Stimulated activated CD8-positive, alpha-beta memory T cell treated with anti-CD3 and anti-CD28 coated beads, Interleukin-7, amount 100 ng/mL, for 4 hours (primary cell): ENCODE measurements at places on chromosomes 12 and 14.
A peak's percentile ranks its signal among the peaks of the same experiment; 100 is the strongest.

DNA sequence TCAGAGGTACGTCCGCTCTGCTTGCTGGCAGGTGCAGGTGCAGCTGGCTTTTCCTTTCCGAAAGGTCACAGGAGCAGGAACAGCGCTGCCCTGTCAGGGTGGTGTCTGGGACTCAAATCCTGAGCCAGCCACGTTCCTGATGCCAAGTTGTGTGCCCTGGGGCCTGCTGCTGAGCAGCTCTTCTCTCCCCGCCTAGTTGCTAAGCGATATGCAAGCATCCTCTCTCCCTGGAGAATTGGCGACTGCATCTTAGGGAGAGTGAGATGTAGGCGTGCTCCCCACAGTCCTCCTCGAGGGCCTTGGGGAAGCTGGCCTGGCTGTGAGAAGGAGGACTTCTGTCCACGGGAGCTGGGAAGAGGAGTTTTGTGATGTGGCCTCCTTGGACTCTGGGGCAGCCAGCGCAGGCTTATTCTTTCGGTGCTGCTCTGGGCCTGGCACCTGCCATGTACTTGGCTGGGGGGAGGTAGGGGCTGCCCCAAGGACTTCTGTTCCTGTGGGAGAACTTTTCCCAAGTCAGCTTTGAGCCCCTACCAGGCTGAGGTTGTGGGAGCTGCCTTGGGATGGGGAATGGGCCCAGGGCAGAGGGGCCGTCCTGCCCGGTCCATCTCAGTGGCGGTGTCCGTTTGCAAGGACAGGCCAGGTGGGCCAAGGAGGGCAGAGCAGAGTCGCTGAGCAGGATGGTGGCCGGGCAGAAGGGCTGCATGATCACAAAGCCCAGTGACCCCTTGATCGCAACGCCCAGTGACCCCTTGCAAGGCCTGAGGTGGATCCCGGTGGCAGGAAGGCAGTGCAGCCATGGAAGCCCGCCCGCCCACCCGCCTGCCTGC lies 183.5 kb downstream of the ADGRD1 start:
- DNase-seq = no peak

DNA sequence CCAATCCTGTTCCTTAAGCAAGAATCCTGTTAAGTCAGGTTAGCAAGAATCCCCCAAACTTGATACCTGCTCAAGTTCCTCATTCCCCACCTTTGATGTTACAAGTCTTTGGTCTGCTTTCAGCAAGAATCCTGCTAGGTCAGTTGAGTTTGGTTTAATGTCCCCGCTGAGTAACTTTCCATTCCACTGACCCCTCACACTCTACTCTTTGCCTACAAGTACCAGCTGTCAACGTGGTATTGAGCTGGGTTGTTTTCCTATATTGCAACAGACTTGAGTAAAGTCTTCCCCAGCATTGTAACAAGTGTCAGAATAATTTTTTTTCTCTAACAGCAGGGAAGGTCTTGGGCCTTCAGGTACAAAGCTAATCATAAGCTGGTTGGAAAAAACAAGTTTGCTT lies 6.3 kb downstream of the PPM1H start:
- no peak for DNase-seq

GRCh38 chr14:43116341-43116740 lies 1390.7 kb downstream of the FSCB start:
- DNase-seq = no peak

GRCh38 chr12:2449586-2449985 lies 345.2 kb upstream of the FKBP4 start:
- DNase-seq = no peak

GRCh38 chr14:102775855-102776760 lies 1.1 kb upstream of the TRAF3 start:
- DNase-seq = no peak

- DNase-seq = no peak
Observed at GRCh38 chr14:100263141-100263540, 24.2 kb downstream of the YY1 start.

DNA sequence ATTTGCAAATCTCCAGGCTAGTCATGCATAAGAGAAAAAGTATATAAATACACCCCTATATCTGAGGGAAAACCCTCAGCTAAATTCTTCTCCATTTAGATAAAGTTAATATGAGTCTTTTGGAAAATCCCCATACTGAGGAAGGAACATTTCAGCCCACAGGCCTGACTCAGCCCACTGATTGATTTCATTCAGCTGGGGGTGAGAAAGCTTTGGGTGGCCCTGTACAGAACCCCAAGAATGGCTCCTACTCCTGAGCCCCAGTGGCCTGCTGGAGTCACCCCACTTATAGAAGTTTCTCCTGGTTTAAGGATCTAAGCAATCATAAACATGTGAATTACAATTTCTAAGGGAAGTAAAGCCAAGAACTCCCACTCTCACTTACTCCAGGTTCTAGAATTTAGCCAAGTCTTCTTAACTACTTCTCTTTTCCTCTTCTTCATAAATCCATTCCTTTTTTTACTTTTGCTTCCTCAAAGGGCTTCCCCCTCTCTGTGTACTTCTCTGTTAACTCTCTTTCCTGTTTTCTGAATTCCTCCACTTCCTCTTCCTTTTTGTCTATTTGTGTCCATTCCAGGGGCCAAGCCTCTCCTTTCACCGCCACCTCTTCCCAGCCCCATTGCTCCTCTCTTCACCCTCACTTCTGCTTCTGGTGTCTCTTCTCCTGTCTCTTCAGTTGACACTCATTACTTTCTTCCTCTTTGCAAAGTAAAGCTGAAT lies 21.0 kb downstream of the RTN1 start:
- DNase-seq = no peak

- DNase-seq = peak; percentile 86
Observed at GRCh38 chr12:51820526-51821439, 27.7 kb downstream of the FIGNL2 start.

DNA sequence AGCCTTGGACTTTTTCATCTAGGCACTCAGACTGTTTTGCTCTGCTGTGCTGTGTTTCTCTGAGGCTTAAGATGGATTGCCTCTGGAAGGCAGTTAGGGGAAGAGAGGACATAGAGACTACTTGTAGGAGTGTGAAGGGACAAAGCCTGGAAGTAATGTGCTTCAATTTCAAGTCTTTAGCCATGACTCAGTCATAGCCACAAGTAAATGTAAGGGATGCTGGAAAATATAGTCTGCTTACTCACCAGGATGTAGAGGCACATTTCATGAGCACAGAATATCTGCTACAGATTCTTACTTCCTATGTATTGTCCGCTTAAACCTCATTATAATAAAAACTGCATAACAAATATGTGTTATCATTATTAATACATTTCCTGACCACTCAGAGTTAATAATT lies 794.3 kb upstream of the NOVA1 start:
- DNase-seq = no peak

DNA sequence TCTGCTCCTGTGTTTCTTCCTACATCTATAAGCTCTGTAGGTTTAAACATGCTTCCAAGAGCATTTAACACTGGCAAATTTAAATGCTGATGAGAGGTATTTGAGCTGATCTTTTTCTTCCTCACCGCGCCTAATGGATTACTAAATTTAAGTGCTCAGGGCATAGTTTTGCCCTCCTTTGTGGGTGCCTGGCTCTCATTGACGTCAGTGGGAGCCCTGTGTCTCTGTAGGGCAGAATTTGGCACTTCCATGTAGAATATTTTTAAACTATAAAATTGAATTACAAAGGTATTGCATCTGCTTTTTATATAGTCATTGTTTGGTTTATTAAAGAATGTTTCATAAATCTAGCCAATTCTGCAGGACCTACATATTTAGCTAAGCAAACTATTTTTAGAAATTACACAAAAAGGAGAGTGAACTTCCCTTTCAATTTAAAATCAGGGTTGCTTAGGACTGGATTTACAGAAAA lies 444.8 kb downstream of the AEBP2 start:
- DNase-seq = no peak

- no peak for DNase-seq
Observed at GRCh38 chr12:68497702-68498101, 113.0 kb upstream of the RAP1B start.

DNA sequence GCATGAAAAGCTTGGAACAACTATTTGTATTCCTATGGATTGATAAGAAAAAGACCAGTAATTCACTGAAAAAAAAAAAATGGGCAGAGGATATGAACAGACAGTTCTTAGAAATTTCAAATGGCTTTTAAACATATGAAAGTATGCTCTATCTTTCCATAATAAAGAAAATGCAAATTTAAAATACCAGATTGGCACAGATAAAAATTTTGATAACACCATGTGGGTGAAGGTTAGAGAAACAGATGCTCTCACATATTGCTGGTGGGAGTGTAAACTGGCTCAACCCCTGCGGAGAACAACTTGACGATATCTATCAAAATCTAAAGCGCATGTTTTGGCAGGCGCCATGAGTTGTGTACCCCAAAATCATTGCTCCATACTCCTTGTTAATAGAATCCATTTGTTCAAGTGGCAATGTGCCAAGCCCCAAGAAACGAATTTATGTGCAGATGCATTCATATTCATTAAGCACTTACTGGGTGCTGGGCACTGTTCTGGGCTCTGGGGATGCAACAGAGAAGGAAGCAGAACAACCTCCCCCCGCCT lies 29.5 kb upstream of the TMPO start:
- DNase-seq = no peak

GRCh38 chr14:48936362-48936761 lies 649.8 kb downstream of the RPS29 start:
- DNase-seq = no peak

DNA sequence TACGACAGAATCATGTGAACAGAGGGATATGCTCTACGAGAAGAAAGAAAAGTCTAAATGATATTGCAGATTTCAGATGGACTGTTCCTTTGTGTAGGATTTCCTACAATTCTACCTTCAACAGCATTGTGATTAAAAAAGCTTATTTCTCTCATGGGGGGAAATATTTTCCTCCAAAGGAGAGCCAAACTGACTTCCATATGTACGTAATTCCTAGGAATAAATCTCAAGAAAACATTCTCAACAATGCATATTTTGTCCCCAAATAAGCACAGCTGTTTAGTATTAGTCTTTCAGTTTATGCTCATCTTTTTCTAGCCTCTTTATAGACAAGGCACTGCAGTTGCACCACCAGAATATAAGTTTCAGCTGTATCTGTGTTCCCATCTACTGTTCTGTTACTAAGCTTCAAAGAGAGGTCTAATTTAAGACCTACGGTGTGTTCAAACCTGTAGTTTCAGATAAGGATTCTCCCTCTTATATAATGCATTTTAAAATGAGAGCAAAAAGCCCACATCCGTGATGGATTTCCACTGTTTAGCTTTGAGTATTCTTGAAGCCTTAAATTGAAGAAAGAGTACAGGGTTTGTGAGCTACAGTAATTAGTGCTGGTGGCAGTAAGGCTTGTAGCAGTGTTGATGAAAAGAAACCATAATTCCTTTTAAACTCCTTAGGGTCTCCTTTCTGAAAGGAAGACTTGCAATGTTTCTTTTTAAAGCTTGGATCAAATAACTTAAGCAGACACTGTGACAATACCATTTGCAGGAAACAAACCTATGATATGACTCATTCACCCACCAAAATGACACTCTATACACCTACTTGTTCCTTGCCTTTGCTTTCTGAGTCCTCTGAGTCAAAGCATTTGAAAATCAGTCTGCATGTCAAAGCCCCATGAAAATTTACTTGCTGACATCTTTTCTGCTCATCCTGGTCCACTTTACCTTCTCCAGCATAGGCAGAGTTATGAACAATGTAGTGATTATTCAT lies 754.1 kb downstream of the NOVA1 start:
- DNase-seq = no peak

GRCh38 chr12:45088608-45089007 lies 37.7 kb upstream of the DBX2 start:
- no peak for DNase-seq

GRCh38 chr12:2374092-2374906 lies 321.5 kb downstream of the CACNA1C start:
- no peak for DNase-seq

DNA sequence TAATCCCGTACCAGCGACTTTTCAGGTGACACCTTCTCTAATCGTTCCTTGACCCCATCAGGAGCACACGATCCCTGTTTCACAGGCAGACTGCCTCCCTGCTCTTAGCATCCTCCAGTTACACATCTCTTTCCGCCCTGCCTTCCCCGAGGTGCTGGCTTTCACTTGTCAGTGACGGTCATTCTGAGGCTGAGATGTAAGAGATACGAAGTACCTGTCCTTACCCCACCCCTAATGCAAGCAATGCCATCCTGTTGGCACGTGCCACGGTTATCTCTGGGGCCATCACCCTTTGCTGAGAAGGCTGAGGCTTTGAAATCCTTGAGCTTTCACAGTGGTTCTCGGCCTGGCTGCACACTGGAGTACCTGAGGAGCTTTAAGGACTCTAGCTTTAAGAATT lies 24.4 kb downstream of the B4GALNT3 start:
- no peak for DNase-seq

DNA sequence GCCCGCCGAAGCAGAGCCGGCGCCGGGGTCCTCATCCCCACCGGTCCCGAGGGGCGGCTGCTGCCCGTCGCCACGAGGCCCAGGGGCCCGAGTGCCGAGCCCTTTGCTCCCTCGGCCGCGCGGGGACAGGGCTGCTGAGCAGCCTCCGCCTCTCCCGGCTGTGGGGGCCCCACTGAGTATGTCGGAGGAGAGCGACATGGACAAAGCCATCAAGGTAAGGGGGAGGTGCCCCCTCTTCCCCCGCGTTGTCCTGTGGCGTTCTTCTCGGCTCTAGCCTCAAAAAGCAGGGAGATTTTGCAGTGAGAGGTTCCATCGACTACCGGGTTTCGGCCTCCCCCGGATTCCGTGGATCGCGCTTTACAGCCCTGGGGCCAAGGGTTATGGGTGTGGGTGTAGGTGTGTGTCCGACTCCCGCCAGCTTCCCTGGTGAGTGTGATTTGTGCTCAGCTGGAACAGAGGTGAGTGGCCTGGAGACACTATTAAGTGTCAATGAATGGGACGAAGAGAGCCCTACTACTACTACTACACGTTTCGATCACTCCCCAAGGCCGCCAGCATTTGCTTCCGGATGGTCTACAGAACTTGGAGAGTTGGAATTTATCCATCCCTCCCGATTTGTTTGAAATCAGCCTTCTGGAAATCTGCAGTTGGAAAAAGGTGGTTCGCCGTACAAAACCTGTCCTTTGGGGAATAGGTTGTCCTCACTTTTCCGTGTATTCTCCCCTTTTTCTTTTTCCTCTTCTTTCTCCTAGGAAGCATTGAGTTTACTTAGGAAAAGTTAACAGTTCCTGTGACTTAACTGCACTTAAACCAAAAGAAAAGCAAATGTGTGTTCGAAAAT lies 748 bp downstream of the MAPKAPK5 start:
- peak; percentile 29 for DNase-seq

DNA sequence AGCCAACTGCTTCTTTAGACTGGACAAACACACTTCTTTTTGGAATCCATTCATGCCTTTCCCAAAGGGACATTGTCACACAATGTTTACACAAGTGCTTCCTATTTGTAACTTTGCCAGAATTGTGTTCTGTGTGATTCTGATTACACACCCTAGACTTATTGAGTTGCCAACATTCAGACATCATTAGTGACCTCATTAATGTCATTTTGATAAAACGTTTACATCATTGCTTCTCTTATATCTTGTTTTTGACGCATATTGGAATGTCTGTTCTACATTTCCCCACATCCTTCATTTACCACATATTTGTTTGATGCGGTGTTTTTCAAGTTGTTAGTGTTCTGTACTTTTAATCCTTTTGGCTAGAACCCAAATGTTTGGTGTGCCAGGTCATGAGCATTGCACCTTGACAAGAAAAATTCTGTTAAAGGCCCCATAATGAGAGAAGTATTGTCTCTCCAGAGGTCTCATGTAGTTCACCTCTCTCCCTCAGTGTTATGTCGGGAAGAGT lies 305.5 kb downstream of the AEBP2 start:
- DNase-seq = no peak

- no peak for DNase-seq
Observed at GRCh38 chr12:52010692-52011601, 4.2 kb downstream of the TAMALIN start.
